Stimulated activated CD8-positive, alpha-beta memory T cell treated with anti-CD3 and anti-CD28 coated beads, Interleukin-4, amount 100 ng/mL, for 24 hours (primary cell): ENCODE measurements at places on chromosomes 1 and 21.

DNA sequence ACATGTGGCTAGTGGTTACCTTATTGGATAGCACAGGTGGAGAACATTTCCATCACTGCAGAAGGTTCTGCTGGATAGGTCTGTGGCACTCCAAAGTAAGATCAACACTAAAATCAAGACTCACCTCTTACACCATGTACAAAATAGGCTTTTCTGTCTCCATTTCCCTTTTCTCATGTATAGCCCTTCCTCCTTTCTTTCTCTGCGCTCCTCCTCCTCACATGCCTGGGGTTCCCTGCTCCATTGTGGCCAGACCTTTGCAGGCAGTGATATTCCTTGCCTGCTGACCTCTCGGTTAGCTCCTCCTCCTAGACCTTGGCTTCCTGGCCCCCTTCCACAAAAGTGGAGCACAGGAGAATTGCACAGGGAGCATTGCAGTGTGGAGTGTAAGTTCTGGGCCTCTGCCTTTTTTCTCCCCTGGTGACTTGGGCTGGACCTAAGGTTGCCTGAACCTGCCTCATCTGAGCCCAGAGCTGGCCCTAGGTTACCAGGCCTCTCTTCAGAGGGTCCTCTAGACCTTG, 33.2 kb upstream of the RBM15 start:
- no peak for DNase-seq

DNA sequence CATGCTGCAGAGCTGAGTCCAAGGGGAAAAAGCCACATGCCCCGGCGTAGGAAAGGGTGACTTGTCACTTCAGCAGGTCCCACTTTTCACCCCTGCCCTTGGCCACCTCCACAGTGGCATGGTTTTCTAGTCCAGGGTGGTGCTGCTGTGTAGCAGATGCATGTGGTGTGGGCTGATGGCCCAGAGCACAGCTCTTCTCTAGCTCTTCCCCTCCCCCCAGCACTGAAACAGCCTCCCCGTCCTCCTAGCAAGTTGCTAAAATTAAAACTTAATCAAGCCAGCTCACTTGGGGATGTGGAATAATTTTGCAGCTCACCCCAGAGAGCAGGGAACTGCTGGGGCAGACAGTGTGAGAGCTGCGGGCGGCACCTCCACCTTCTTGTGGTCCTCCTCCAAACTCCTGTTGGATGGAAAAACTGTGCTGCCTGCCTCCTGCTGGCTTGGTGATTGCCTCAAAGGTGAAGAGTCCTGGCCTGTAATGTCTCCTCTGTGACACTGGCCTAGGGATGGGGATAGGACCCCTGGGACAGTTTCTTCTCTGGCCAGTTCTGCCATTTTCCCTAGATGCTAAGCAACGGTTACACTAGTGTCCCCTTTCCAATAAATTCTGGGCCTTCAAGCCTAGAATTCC, 91.6 kb downstream of the RNF220 start:
- DNase-seq: no peak

GRCh38 chr1:246622035-246622652, 55.9 kb downstream of the CNST start:
- no peak for DNase-seq

DNA sequence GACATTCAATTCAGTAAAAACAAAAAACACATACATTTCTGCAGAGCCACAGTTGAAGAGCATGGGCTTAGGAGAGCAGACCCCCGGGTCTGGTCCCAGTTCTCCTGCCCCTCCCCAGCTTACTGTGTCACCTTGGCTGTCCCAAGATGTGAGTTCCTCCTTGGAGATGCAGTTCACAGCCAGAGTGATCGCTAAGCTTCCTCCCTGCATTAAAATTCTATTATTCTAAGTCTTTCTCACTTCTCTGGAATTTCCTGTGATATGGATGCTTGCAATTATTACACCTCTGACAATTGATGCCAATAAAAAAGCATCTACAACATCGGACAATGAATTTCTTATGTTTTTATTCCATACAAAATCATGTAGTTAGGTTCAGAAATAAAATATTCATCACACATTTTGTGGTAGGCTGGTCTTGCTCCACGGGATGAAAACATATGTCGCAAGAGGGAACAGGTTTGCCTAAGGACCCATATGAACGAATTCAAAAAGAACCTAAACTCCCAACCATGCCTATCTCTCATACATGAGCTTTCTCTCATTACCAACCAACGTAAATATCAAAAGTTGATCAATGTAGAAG, 328.5 kb upstream of the RUNX1 start:
- no peak for DNase-seq

DNA sequence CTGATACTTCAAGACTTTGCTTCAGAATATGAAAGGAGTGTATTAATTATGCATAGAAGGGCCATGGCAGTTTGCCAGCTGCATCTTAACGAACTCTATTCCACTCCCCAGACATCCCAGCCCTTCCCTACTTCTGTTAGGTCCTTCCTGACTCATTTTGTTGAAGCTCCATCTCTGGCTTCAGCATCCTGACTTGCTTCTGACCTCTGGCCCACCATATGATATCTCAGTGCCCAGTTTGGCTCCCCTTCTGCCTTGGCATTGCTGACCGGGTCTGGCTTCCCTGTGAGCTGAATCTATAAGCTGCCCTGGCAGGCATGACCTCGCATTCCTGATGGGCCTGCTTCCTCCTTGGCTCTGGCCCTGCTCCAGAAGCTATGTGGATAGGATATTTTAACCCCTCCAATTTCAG, 27.6 kb upstream of the ARHGAP29 start:
- DNase-seq: no peak

DNA sequence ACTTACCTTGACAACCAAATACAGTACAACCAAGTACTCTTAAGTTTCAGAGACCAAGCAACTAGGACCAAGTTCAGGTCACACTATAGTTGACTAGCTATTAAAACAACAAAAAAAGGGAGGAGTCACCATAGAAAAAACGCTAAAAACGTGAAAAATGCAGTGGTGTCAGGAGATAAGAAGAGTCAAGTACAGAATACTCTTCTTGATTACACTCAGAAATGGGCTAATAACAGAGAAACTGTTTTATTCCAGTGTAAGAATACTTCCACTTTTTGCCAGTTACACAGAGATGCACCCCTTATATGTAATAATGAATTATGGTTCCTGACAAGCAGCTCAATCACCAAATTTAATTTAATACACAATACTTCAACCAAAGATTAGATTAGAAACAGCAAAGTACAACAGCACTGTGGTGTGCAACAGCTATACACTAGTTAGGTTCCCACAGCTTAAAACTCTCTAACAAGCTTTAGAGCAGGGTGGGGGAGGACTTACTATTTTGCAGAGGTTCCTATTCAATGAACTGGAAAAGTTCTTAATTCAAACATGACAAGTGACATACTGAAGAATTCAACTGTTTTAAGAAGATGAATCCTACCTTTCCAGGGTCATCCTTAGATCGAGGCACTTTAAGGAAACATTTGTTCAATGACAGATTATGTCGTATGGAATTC, 70.4 kb downstream of the FOXJ3 start:
- no peak for DNase-seq

DNA sequence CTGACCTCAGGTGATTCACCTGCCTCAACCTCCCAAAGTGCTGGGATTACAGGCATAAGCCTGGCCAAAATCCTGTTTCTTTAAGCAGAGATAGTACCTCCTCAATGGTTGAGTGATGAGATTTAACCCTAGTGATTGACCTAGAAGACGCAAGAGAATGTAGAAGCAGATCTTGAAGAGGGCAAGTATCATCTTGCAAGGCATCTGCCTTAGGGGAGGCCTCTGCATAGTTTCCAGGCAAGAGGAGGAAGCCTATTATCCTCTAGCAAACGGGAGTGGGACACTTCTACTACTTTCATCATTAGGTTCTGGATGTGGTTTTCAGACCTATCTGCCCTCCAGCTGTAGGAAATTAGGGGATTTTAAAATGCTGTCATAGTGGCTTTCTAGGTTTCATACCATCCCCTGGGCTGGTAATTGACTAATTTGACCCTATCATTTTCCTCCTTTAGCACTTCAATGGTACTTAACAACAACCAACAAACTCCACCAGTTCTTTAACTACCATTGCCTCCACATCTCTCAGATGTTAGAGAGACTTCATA, 10.0 kb upstream of the TRIM62 start:
- DNase-seq: no peak

DNA sequence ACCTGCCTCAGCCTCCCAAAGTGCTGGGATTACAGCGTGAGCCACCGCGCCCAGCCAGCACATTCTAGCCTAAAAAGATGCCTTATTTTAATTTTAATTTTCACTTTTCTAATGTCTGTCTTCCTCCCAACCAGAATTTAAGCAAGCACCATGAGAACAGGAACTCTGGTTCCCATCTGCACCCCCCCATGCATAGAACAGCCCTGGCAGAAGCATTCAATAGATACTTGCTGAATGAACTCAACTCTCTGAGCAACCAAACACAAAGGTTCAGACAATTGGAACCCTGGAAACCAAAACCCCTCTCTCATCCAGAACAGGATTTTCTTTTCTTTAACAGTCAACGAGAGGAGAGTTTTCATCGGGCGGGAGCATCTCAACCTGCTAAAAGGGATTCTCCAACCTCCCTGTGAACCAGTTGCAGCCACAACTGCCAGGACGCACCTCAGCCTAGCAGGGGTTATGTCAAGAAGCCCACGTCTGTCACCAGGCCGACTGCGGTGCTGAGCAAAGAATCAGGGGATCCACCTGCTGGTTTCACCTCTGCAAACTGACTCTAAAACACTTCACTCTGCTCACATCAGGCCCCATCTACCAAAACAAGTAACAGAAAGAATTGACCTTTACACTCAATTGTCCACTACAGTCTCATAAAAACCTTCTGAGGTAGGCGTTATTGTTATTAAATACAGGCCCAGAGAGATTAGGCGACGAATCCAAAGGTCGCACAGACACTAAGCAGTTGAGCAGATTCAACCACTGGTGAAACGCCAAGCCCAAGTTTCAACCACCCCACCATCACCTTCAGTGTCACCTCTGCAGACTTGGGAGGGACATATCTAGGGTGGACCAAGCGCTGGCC, 1.7 kb downstream of the KIAA2013 start:
- DNase-seq: no peak

DNA sequence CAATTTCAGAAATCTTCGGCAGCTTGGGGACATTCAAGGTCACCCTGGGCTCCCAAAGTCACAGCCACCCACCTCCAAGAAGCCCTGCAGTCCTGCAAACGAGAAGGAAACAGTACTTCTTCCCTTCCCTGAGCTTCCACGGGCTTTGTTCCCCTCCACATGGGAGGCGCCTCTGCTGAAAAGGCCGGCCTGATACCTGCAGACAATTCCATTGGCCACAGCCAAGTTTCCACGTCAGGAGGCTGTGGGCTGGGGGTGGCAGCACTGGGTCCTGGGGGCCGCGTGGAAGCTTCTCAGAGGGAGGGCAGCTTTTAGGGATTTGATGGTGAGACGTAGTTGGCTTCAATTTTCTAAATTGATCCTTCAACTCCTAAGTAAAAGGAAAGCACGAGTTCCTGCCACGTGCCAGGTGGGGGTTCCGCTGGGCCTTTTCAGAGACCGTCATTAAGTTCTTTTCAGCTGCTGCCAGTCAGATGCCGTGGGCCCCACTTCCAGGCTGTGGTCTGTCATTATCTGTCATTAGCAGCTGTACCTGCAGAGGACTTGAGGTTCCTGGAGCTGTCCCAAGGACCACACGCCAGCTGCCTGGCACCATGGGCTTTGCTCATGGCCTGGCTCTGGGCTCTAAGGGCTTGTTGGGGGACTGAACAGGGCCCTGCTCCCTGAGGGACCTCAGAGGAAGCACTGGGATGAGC, 98.7 kb downstream of the CRYAA start:
- no peak for DNase-seq

GRCh38 chr1:247415423-247416361, at the start of gene NLRP3:
NLRP3 (plus strand) TSS chr1:247416173; CDS start chr1:247418801, 2,628 bp downstream.
- DNase-seq: no peak
